Left lobe of liver (tissue), 2 donors: ENCODE measurements at places on chromosomes 2 and 18. TPM values are rescaled to one million over a fixed set of nuclear protein-coding genes. Genes with fewer than 3 reads are reported as not detected.

DNA sequence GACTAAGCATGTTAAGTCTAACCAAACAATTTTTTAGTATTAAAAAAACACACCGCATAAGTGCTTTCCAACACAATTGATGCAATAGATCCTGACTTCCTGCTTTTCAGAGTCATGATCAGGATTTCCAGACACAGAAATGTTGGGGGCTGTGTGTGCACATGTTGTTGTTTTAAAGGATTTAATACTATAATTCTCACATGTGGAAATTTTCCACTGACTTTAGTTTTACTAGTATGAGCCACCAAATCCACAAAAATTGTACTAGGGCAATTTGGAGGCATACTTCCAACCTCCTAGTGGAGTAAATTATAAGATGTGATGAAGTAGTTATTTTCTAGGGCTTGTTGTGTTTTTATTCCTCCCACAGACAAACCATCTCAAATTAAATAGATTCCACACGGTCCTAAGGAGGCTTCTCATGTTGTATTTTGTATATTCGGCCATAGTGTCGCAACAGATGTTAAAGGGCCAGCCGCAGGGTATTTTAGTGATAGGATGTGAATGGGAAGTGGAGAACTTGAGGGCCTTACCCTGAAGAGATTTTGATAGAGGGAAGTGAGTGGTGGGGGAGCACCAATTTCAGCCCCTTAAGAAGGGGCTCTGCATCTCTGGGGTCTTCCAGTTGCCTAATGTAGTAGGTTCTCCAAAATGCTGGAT is 108.9 kb upstream of the KLF7 start:
- DNase-seq: no peak

DNA sequence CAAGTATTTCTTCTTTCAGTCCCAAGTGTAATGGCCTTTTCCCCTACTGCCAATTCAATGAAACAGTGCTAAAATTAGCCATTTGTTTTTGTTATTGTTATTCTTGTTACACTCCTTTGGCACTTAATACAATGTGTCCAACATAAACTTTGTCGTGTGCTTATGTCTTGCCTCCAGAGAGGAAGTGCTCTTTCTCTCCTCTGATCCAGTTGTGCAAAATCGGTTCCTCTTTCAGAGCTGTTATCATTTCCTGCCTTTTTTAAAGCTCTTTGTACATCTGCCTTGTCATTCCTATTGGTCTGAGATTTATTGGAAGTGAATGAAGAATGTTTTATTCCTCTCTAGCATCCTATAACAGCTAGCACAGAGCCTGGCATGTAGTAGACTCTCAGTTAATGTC is 623.2 kb upstream of the ID2 start:
- DNase-seq: no peak

DNA sequence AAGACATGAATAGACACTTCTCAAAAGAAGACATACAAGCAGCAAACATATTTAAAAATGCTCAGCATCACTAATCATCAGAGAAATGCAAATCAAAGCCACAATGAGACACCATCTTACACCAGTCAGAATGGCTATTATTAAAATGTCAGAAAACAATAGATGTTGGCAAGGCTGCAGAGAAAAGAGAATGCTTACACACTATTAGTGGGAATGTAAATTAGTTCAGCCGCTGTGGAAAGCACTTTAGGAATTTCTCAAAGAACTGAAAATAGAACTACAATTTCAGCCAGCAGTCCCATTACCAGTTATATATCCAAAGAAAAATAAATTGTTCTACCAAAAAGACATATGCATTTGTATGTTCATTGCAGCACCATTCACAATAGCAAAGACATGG is 61.7 kb downstream of the STRADB start:
- DNase-seq: no peak

DNA sequence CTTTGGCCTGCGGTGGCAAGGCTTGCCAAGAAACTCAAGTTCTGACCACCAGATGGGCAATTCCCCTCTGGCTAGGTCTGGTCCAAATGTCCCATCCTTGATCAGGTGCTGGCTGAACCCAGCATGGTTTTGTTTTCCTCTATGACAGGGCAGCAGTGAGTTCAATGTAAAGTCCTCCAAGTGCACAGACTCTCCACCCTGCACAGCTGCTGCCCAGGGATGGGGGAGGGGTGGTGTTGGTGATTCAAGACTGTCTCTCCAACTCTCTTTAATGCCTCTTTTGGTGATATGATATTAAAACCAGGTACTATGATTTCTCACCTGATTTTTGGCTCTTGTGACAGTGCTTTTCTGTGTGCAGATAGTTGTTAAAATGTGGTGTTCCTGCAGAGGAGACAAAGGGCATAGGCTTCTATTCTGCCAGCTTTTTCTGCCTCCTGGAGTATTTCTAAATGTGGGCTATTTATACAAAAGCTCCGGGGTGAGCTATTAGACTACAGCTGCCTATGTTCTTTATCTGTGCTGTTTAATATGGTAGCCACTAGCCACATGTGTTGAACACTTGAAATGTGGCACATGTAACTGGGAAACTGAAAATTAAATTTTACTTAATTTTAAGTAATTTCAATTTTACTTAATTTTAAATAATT is 64.0 kb upstream of the STK39 start:
- DNase-seq: no peak

ANO7 gene
- 1.3 TPM for total RNA-seq

DNA sequence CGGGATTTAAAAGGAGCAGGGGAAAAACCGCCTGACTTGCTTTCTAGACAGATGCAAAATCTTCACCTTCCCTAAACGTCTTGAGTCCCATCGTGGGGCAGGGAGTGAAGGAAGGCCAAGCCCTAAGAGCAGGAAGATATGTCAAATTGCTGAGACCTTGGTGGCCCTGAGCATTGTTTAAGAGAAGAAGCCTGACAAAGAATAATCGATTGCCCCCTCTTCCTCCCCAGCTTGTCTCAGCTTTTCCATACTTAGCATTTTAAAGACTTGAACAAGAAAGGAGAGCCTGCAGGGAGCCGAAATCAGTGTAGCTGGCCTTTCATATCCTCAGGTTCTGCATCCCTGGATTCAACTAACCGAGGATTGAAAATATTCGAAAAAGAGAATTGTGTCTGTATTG is 157.6 kb upstream of the DLX2 start:
- DNase-seq: no peak

GRCh38 chr2:129443235-129443864 is 536.1 kb upstream of the RAB6C start:
- no peak for DNase-seq

GRCh38 chr2:15953891-15954680 is 13.7 kb downstream of the MYCN start:
- no peak for DNase-seq

ZNG1B gene
- 11.8 TPM for total RNA-seq

ST8SIA5 gene
- total RNA-seq: 0.23 TPM

DNA sequence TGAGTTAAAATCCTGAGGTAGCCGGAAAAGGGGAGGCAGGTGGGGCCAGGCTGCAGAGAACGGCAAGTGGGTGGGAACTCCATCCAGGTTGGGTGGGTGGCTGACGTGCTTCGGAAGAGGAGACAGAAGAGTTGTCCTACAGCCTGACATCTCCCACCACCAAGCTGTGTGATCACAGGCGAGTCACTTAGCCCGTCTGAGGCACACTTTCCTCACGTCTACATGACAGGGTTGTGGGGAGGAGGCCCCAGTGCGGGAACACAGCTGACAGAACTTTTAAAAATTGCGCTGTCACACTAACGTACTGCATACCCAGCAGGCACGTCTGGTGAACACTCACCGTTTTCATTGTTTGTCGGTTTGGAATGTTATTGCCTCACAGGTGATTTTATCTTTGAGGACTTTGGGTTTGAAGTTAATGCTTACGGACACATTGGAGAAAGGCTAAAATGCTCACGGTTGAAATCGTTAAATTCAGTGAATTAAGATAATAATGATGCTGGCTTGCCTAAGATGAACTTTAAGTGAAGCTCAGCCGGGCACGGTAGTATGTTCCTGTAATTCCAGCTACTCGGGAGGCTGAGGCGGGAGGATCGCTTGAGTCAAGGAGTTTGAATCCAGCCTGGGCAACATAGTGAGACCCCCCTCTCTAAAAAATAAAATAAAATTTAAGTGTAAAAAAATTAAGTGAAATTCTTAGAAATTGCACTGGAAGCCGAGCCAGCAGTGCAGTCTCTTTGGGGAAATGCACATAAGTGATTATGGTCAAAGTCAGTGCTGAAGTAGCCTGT is 8.9 kb downstream of the EMILIN2 start:
- peak; percentile 32 for DNase-seq

C2orf92 gene
- 11.7 TPM for total RNA-seq

FOSL2 gene
- total RNA-seq: 9.3 TPM

NBEAL1 gene
- 19.9 TPM for total RNA-seq

DNA sequence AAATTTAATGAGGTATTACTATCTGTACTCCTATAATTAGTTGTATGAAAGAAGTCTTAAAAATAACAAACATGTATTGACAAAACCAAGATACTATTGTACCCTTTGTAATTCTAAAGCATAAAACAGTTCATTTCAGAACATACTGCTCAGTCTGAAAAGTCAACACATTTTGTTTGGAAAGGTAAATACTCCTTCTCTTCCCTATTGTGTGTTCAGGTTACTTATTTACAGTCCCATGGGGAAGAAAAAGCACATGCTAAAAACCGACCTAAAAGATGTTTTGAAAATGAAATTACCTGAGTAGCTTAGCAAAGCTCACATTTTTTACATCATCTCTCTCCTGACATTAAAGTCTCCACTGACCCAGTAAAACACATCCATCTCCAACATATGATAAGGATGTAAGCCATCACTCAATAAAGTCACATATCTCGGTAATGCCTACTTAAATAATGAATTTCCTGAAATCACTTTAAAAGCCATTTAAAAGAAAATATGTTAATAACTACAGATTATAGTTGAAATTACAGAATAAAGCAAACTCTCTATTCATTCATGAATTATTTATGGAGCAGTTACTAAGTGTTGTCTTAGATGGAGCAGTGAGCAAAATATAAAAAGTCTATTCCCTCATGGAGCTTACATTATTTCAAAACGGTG is 75.6 kb upstream of the FZD5 start:
- DNase-seq: no peak

DNA sequence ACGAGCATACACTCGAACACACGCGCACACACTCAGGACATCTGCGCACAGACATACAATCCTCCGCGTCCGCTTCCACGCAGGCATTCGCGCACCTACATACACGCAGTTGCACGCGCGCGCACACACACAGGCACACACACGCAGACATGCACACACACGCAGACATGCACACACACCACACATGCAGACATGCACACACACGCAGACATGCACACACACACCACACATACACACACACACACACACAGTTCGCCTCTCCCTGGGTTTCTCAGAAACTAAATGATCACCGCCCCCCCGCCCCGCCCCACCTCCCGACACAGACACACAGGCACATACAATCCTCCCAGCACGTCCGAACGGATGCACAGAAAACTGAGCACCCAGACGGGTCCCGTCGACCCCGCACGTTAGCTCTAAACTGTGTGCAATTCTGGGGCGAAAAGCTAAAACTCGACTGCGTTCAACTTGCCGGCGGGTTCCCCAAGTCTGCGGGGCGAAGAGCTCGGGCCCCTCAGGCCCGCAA is 1.0 kb downstream of the EPHA4 start:
- DNase-seq: no peak

DNA sequence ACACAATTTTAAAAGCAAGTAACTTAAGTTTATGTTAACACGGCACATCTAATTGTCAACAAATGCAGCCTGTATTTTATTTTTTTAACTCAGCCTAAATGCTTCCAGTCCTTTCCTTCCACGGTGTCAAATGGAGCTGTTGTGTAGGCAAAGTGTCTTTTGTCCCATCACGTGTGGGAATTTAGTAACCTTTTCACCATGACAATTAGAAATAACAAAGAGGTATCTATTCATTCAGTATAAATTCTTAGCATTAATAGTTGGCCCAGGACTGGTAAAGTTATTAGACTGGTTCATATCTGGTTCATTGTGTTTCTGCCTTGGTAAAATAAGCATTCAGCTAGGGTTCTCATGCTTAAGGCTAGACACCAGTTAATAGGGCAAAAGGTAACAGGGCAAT is 47.9 kb downstream of the FRZB start:
- DNase-seq: no peak

DNA sequence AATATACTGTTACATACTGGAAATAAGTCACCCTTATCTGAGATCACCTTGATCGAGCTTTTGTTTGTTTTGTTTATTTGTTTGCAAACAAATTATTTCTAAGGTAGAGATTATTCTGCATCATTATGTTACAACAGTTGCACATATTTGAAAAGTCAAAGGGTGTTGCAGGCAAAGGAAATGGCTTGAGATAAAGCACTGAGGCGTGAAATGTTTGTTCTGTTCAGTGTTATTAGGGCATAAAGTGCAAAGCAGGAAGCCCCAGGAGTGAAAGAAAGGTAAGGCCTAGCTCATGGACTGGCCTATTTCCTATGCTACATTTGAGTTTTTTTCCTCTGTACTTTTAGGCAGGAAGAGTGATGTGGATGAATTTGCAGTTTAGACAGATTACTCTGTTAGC is 1815.6 kb upstream of the LRRTM1 start:
- DNase-seq: no peak
